Psoas muscle (tissue), 8 donors: ENCODE measurements at places on chromosomes 11 and 22. TPM values are rescaled to one million over a fixed set of nuclear protein-coding genes. Genes with fewer than 3 reads are reported as not detected.

Gene CSNK2A3
- 2.0 TPM for total RNA-seq

Gene ALKBH3
- 27.4 TPM for total RNA-seq

Gene CRYBB3
- total RNA-seq: 0.38 TPM

Gene UBQLN3
- not detected for total RNA-seq

DNA sequence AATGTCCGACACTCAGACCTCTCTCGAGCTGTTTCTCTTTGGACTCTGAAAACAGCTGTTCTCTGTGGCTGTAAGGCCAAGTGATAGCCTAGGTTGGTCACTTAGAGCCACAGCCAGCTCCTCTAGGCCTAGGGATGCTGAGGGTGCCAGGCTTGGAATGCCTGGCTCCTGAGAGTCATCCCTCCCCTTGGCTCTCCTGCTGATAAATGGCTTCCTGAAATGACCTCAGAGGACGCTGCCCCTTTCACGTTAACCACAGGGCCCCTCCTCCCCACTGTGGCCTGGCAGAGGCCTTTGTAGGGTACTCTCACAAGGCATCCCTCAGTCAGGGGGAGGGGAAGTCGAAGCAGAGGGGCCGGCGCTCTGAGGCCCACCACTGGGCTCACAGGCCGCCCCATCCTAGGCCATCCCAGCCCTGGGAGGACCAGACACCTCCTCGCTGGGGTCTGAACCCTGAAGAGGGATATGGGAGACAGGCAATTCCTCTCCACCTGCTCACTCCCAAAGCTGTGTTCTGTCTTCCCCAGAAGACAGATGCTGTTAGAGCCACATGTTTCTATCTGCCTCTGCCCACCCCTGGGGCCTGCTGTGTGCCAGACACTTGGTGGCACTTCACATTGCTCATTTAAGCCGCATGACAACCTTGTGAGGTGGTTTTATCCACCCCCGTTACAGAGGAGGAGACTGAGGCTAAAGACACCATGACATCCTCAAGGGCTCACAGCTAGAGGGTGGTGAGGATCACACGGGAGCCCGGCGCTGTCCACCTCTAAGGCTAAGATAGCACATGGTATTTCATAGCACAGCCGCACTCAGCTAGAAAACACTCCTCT, 50.9 kb downstream of the ARFGAP3 start:
- no peaks in the 10 kb centered on the region for H3K27me3 ChIP-seq
- DNase-seq: no peak
- no peak overlapping the region for H3K4me3 ChIP-seq
- peak overlapping the region; percentile 47 for H3K27ac ChIP-seq

GRCh38 chr11:125079151-125079877, 16.2 kb downstream of the SLC37A2 start:
- no peak overlapping the region for H3K27ac ChIP-seq
- H3K4me3 ChIP-seq: no peak overlapping the region
- DNase-seq: no peak
- no peaks in the 10 kb centered on the region for H3K36me3 ChIP-seq
- peaks cover 9% of the 10 kb centered on the region for H3K27me3 ChIP-seq

- no peaks in the 10 kb centered on the region for H3K27me3 ChIP-seq
- peak overlapping the region; percentile 98 for H3K27ac ChIP-seq
- H3K4me1 ChIP-seq: peaks cover 44% of the 10 kb centered on the region
Observed at GRCh38 chr11:120337355-120338106, 1.3 kb downstream of the ARHGEF12 start.

DNA sequence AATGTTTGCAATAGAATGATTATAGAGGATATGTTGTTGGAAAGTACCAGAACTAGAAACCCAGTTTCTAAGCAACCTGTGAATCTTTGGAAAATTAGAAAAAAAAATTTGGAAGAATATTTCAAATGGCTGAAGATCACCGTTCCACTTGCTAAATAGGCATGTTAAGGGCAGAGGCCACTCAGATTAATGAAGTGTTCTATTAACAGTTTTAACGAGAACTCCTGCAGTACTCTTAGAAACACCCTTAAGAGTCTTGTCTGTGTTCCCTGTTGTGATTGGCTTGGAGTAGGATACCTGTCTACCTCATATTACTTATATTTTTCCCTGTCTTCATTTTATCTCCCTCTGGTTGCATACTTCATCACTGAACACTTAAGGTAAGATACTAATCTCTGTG, 4.6 kb downstream of the C11orf54 start:
- DNase-seq: no peak
- H3K4me3 ChIP-seq: no peak overlapping the region
- H3K36me3 ChIP-seq: no peaks in the 10 kb centered on the region
- no peaks in the 10 kb centered on the region for H3K27me3 ChIP-seq
- peaks cover 12% of the 10 kb centered on the region for H3K4me1 ChIP-seq

DNA sequence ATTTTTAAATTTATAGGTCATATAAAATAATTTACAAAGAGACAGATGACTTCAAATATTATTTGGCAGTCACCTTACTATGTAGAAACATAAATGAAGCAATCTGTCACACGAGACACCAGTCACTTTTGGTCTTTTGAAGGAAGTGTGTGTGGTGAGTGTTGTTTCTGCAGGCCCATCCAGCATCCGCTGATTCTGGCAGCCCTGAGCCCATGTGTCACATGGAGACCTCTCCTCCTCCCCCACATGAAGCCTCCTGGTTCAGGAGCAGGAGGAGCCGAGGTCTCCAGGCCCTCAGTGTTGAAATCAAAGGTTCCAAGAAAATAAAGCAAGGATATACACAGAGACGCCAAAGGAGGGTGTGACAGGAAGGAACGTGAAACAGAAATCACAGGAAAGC, 60.1 kb downstream of the ARFGAP3 start:
- H3K36me3 ChIP-seq: no peaks in the 10 kb centered on the region
- no peaks in the 10 kb centered on the region for H3K27me3 ChIP-seq
- no peaks in the 10 kb centered on the region for H3K4me1 ChIP-seq

GRCh38 chr11:130323452-130324450, 9.0 kb upstream of the ZBTB44 start:
- H3K27me3 ChIP-seq: no peaks in the 10 kb centered on the region
- no peak overlapping the region for H3K4me3 ChIP-seq
- DNase-seq: no peak
- H3K4me1 ChIP-seq: no peaks in the 10 kb centered on the region
- no peaks in the 10 kb centered on the region for H3K36me3 ChIP-seq
- H3K27ac ChIP-seq: no peak overlapping the region
